Activated CD4-positive, alpha-beta T cell treated with anti-CD3 and anti-CD28 coated beads for 36 hours (primary cell): ENCODE measurements at places on chromosomes 7 and 10.
A peak's percentile ranks its signal among the peaks of the same experiment; 100 is the strongest.

DNA sequence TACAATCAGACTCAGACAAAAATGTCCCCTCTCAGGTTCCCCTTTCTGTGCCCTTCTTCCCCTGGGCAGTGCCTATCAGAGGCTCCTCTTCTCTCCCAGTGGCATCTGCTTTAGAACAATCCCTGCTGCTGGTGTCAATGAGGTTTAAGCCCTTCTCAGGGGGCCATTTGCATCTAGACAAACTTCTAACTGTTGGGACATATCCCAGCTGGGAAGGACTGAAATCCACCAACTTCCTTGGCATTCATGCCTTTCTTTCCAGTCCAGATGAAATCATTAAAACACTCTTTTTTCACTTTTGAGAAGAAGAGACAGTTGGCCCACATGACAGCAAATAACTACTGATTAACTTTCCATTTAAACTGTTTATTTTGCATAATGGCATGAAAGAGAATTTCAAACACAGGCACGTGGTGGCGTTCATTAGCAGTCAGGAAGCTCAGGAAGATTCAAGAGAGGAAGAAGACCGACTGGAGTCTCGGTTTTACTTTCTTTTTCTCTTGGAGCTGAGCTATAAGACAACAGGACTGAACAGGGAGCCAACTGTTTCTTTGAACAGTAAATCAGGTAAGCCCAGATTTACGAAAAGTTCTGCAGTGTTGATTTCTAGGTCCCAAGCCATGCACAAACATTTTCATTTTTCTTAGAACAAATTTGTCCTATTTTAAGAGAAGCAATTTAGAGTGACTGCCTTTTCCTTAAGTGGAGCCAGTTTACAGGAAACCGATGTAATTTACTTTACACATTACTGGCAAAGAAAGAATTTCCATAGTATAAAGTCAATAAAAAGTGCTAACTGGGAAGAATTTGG lies at the start of gene GIMAP2:
GIMAP2 (plus strand) TSS at position 488 of the 811 bp plus-strand sequence. CDS start 1,354 bp downstream, outside the sequence.
- DNase-seq, result peak; percentile 41

- DNase-seq, result peak; percentile 9
Observed at GRCh38 chr7:33185786-33186185, 56.4 kb downstream of the BBS9 start.

GRCh38 chr7:142407939-142408570 lies 150.2 kb upstream of the PRSS58 start:
- no peak for DNase-seq

GRCh38 chr10:97498841-97499560 lies at the start of gene UBTD1:
UBTD1 (plus strand) TSS chr10:97498924; CDS start chr10:97499204, 280 bp downstream.
- DNase-seq, result peak; percentile 54

DNA sequence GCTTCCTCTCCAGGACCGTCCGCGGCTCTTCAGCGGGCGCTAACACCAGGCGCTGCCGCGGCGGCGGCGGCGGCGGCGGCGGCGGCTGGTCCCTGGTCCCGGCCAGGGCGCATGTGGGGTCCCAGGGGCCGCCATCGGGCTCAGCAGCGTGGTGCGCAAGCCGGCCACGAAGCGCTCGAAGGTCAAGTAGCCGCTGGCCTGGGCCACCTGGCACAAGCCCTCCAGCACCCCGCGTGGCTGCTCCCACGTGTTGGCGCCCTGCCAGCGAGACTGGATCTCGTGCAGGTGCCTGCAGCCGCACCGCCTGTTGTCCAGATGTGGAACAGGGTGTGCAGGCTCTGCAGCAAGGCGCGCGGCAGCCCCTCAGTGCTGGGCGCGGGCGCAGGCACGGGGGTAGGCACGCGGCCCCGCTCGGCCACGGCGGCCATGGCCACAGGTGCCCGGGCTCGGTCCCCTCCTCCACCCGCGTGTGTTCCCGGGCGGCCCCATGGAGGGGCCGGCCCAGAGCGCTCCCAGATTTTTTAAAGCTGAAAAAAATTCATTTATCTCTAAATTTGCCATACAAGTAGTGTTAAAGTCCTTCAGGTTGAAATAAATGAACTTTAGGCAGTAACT lies 884.2 kb upstream of the ZNF722 start:
- DNase-seq, result no peak

GRCh38 chr10:68095153-68095552 lies 14.1 kb upstream of the MYPN start:
- DNase-seq, result no peak

DNA sequence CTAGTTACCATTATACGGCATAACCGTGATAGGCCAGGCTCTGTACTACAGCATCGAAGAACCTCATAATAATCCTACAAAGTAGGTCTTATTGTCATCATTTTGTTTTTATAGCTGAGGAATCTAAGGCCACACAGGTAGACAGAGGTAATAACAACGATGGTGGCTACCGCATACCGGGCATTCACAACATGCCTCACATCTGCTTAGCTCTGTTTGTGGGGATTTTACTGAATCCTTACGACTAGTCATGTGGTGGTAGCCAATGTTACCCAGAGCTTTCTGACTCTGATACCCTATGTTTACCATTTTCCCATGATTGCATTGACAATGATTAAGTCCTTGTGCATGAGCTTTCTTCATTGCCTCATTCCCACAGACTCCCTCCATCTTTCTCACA lies 269.4 kb downstream of the TCF7L2 start:
- DNase-seq, result no peak

- DNase-seq, result no peak
Observed at GRCh38 chr7:1761097-1761496, 91.0 kb downstream of the ELFN1 start.

DNA sequence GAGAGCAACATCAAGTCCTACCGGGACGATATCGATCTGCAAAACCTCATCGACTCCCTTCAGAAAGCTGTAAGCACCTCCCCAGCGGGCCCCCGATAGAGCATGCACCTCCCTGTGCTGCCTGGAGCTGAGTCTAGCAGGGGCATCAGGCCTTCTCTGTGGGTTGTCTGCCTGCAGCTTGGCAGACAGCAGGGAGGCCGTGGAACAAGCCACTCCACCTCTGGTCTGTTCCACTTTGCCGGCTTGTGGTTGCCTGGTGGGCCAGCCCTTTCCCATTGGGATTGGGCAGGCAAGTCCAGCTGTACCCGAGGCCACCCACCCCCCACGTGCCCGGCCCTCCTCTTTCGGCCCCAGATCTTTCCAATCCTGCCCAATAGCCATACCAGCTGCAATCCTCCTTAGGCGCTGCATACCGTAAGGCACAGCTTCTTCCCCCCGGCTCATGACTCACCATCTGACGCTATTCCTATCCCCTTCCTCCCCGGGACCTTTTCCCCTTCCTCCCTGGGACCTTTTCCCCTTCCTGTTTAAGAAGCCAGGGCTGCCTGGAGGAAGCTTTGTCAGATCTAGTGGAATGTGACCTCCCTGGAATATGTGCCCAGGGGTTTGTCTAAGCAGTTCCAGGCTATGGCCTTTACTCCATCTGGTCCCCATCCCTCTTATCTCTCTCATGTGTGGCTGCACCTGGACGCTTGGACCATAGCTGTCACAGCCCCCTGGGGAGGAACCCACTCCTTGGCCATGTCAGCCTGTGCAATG lies 28.1 kb upstream of the SH2D4B start:
- no peak for DNase-seq

DNA sequence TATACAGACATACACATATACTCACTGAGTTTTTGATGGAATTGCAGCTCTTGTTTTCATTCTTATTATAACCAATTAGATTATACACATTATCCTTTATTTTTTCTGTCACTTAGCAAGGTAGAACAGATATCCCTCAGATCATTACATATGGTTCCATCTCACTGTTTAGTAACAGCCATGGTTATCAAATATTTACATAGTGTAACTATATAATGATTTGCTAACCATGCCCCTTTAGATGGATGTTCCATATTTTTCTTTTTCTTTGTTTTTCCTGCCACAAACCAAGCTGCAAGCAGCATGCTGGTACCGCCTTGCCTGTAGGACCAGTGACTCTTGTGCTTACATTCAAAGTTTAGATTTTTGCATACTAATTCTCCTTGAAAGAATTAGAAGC lies 163.4 kb upstream of the NFE2L3 start:
- DNase-seq, result no peak
